NCI-H1930 (cell line): ENCODE measurements at places on chromosomes 7 and 10.

DNA sequence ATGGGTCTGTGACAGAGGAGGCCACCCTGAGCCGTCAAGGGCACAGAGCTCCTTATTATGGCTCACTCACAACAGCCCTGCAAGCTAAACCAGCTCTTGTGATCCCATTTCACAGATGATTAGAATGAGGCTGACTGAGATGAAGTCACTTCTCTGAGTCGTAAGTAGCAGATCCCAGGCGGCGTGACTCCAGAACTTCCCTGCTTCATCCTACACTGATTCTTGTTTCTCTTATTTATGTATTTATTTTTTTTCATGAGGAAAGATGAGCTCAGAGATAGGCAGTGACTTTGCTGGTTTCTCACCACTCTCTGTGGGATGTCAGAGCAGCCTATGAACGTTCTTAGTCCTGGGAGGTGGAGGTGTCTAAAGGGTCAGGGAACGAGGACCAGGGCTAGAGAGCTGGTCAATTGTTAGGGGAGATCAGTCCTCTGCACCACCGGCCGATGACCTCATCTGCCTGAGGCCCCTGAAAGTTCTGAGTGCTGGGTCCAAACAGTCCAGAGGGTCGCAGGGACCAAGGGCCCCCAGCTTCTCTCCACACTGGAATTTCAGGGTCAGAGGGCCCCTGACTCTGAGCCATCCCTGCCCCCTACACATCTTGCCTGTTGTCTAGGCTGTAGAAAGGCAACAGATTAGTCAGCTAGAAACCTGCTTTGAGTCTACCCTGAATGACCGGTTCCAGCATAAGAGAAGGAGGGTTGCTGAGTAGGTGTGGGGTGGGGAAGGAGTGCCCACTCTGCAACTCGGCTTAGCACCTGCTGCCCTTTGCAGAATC lies 17.9 kb downstream of the CLRN3 start:
- no peak for DNase-seq

DNA sequence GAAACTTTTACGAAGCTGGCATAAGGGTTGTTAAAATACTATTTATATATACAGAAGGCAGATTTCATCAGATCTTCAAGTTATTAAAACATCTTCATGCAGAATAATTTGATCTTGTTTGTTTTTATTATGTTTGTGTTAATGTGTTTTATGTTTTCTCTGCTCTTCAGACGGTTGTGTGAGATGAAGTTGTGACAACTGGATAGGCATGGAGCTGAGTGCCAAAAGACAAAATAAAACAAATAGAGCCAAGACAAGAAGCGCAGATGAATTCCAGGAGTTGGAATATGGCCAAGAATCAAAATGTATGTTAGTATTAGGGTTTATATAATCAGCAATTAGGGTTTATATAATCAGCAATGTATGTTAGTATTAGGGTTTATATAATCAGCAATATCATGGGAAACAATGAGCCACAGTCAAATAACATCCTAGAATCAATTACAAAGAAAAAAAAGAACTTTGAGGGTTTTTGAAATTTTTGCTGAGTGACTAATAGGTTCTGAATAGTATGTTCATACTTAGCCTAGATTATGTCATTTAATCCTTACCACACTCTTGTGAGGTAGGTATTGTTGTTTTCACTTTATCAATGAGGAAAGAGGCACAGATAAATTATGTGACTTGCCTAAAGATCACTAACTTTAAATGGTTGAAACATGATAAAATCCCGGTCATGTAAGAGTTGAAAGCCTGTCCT lies 488.0 kb upstream of the STEAP1 start:
- DNase-seq, result no peak

DNA sequence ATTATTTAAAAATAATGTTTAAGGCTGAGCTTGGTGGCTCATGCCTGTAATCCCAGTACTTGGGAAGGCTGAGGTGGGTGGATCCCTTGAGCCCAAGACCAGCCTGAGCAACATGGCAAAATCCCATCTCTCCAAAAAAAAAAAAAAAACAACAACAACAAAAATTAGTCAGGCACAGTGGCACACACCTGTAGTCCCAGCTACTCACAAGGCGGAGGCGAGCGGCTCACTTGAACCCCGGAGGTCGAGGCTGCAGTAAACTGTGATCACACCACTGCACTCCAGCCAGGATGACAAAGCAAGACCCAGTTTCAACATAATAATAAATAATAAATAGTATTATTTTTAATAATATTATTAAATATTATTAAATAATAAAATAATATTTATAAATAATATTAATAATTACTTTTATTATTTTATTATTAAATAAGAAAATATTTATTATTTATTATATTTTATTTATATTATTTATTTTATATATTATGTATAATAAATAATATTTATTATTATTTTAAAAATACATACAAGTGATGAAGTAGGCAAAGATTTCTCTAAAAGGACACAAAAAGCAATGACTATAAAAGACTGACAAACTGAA lies 8.4 kb upstream of the LRRC61 start:
- DNase-seq, result no peak

- DNase-seq, result no peak
These were observed 167.8 kb upstream of the ITGB1 start for GRCh38 chr10:33125522-33126517.

DNA sequence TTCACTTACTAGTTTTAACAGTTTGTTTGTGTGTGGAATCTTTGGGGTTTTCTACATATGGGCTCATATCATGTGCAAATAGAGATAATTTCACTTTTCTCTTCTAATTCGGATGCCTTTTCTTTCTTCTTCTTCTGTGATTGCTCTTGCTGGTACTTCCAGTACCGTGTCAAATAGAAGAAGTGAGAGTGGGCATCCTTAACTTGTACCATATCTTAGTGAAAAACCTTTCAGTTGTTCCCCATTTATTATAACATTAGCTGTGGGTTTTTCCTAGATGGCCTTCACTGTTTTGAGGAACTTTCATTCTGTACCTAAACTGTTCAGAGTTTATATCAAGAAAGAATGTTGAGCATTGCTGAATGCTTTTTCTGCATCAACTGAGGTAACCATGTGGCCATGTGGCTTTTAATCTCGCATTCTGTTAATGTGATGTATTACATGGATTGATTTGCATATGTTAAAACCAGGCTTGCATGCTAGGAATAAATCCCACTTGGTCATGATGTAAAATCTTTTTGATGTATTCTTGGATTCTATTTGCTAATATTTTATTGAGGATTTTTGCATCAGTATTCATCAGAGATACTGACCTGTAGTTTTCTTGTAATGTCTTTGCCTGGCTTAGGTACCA lies 78.7 kb downstream of the FAM107B start:
- DNase-seq, result no peak

DNA sequence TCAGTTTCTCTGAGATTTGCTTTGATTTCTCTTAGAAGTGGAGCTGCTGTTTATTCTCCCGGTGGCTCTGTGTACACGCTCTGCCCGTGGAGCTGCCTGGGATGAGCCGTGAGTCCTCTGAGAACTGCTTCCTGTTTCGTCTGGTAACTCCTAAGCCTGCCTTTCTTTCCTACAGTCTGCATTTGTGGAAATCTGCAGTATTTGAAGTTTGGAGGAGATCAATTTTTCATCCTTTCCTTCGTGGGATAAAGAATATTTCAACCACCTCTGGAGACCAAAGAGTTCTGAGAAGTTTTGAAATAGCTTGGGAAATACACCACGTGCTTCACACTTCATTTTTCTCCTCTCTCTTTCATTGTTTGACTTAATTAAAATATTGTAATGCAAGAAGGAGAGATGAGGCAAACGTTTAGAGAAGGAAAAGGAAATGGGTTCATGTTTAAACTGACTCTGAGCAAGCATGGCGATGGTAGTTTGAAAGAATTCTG lies 311.9 kb downstream of the LRMDA start:
- DNase-seq, result no peak

DNA sequence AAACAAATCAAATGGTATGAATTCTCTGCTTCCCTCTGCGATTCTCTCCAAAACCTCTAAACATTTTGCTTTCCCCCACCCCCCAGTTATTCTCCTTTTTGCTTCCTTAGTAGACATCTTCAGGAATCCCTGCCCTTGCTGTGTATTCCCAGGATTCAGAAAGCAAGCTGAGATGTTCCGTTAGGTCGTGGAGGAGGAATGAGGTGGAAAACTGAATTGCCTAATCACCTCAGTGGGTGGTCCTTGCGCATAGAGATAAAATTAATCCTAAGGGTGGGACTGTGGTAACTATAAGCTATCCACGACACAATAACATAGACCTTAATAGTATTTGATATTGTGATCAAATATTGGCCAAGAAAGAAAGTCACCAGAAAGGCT lies 49.1 kb upstream of the SEMA3C start:
- no peak for DNase-seq

DNA sequence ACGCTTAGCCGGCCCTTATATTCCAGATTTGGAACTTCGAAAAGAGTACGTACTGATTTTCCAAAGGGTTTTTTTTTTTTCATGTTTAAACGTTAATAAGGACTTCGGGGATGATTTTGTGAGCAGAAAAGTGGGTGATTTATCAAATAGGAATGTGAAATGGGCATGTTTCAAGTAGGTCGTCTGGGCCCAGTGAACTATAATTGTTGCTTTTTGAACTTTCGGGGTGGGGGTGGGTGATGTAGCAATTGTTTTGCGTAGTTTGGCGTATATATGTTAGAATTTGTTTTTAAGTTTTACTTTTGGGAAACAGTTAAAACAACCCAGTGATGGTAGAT lies 299 bp upstream of the PBLD start:
- no peak for DNase-seq

DNA sequence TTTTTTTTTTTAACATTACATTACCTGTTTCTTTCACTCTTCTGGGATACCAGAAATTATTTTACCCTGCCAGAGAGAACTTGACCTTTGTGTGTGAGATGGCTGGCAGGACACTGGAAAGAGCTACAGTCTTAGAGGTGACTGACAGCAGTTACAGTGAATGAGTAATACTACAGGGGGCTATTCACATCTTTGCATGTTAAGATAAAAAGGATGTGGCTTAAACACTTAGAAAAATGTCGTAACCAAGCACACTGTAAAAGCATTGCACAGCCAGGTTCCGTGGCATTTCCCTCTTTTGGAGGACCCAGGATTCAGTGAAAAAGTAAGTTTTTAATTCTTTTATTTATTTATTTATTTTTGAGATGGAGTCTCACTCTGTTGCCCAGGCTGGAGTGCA lies 18.8 kb upstream of the TBC1D12 start:
- no peak for DNase-seq

GRCh38 chr10:86319676-86320075 lies 46.9 kb downstream of the GRID1 start:
- no peak for DNase-seq

DNA sequence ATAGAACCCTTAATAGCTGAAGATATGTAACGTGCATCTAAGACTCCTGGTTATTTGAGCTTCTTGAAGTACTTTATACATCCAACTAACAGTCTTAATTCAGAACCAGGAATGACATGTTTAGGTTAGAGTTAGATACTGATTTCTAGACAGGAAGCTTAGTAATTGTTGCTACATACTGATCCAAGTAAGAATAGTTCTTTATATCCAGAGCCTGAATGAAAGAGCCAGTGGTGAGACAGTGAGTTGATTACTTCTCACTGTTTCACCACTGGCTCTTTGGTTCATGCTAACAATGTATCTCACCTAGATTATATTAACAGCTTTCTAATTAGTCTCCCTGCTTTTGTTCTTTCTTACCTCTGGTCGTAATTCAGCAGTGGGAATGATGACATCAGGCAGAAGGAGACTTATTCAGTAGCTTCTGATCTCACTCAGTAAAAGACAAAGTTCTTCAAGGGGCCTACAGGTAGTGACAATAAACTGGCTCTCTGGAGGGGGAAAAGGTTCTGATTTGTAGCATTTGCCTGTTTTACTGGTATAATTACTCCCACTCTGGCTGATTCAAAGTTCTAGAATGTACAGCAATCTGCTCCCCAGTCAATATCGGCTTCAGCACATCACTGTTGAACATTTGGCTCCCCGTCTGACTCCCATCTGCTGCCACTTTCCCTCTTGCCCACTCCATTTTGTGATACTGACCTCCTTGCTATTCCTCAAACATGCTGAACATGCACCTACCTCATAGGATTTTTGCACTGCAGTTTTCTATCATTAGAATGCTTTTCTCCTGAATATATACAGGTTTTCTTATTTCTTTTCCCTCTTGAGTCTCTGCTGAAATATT lies 29.1 kb downstream of the MCU start:
- DNase-seq, result no peak

GRCh38 chr7:4531236-4531635 lies 150.9 kb upstream of the FOXK1 start:
- no peak for DNase-seq

GRCh38 chr7:22565315-22565811 lies 65.4 kb upstream of the STEAP1B start:
- DNase-seq, result no peak

DNA sequence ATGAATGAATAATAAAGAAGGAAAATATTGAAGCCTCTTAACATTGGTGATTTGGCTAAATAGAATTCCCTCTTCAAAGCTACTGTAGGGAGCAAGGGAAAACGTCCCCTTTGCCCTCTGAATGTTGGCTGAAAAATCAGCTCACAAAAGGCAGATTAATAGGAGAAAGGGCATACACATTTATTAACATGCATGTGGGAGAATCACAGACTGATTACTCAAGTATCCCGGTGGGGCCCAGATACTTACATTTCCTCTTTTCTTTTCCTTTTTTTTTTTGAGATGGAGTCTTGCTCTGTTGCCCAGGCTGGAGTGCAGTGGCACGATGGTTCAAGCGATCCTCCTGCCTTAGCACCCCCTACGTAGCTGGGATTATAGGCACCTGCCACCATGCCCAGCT lies 68.5 kb downstream of the HK1 start:
- no peak for DNase-seq

DNA sequence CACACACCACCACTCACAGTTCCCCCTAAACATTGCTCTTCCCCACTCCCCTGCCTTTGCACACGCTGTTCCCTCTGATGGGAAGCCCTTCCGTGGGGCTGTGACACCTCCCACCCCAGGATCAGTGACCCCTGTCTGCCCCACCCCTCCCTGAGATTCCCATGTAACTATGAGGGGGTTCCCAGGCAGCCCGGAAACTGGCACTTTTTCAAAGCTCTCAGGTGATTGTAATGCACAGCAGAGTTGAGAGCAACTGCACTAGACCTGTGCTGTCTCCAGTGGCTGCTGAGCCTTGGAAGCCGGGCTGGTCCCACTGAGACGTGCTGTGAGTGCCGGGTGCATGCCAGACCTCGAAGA lies 29.8 kb downstream of the GPRIN2 start:
- no peak for DNase-seq

GRCh38 chr10:132130286-132131265 lies 56.2 kb upstream of the DPYSL4 start:
- DNase-seq, result no peak

DNA sequence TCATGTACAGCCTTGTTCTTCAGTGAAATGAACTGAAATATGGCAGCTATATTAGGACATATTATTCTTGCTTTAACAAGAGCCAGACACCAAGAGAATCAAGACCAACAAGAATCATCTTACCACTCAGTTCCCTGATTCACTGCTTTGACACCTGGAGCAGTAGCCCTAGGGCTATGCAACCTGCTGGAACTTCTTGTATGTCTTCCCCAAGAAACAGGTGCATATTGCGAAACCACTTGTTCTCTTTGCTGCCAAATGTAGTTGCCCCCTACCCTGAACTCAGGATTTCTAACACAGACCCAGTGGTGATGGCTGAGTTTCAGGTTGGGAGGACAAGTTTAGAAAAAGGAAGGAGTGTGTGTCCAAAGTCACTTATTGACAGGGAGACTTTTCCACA lies 46.1 kb downstream of the WIPF3 start:
- no peak for DNase-seq
